CD14-positive monocyte (primary cell): ENCODE measurements at places on chromosomes 16 and 17. TPM values are rescaled to one million over a fixed set of nuclear protein-coding genes. Genes with fewer than 3 reads are reported as not detected.
A peak's percentile ranks its signal among the peaks of the same experiment; 100 is the strongest.

The ESRP2 gene
- polyA plus RNA-seq, result not detected in 2 replicates

The WSCD1 gene
- not detected for polyA plus RNA-seq

The ZNF624 gene
- 3.2 TPM for polyA plus RNA-seq

DNA sequence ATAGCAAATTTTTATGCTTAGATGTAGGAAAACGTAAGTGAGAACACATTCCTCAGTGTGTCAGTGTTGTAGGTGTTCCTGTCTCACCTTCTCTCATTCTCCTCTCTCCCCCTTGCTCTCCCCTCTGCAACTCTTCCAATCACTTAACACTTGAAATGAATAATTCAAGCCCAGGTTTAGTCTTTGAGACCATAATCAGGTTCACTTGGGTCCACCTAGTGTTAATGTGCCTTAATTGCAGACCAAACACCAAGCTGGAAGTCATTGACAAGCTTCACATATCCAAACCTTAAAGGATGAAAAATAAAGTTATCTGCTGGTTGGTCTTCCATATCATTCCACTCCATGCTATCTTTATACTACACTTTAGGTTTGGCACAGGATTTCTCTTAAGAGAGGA lies 37.0 kb downstream of the STXBP4 start:
- no peaks in the 10 kb centered on the region for H3K27me3 ChIP-seq
- H3K4me3 ChIP-seq, result no peak overlapping the region
- no peak for DNase-seq
- no peaks in the 10 kb centered on the region for H3K4me1 ChIP-seq
- no peak overlapping the region for H3K27ac ChIP-seq

GRCh38 chr17:60398227-60398959 lies 6.5 kb upstream of the USP32 start:
- H3K27ac ChIP-seq, result peak overlapping the region; percentile 94
- peak; percentile 87 for DNase-seq
- peaks cover 65% of the 10 kb centered on the region for H3K4me1 ChIP-seq
- no peaks in the 10 kb centered on the region for H3K36me3 ChIP-seq

DNA sequence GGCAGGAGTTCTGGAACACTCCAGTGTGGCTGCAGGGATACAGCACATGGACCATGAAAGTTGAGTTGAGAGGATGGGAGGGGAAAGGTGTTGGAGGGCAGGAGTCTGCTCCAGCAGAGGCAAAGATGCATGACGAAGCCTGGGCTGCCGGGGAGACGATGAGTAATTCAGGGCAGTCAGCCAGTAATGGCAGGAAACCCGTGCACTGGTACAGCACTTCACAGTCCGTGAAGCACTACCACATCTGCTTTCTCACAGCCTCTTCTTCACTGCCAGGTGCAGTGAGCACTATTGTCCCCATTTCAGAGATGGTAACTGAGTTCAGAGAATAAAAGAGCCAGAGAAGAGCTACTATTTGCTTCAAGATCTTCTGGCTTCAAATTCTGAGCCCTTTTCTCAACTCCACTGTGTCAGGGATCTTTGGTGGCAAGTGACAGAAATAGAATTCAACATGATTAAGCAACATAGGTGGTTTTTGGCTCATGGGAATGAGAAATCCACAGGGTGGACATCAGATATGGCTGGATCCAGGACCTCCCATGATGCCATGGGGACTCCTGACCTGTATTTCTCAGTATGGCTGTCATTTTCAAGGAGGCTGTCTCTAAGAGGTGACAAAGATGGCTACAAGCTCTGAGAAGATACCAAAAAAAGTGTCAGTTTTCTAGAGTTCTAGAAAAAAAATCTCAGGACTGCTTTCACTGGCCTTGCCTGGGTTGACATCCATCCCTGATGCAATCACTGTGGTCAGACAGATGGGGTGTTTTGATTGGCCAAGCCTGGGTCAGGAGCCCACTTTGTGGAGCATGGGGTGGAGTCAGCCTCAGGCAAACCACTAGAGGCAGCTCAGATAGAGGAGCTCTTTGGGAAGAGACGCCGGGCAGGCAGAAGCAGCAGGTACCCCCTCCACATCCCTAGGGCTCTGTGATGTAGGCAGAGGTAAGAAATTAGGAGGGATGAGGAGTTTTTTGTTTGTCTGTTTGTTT lies 24.7 kb downstream of the IL21R start:
- H3K27me3 ChIP-seq, result peaks cover 3% of the 10 kb centered on the region
- H3K4me3 ChIP-seq, result no peak overlapping the region
- DNase-seq, result peak; percentile 70
- peaks cover 30% of the 10 kb centered on the region for H3K4me1 ChIP-seq

DNA sequence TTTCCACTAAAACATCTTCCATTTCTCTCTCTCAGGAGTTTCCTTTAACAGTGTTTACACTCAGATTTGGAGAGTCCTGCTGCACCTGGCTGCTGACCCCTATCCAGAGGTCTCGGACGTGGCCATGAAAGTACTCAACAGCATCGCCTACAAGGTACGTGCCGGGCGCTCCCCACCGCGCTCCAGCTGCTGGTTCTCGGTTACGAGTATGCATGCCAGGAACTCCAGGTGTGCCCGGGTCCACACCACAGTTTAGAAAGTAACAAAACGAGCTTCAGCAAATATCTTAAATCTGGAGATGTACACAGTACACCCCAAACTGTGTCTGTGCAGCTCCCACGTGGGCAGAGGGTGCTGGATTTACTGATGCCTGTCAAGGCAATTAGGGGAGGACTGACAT lies 82.9 kb upstream of the CHMP6 start:
- peaks cover 62% of the 10 kb centered on the region for H3K36me3 ChIP-seq
- no peak overlapping the region for H3K4me3 ChIP-seq
- DNase-seq, result no peak
- H3K27ac ChIP-seq, result no peak overlapping the region

DNA sequence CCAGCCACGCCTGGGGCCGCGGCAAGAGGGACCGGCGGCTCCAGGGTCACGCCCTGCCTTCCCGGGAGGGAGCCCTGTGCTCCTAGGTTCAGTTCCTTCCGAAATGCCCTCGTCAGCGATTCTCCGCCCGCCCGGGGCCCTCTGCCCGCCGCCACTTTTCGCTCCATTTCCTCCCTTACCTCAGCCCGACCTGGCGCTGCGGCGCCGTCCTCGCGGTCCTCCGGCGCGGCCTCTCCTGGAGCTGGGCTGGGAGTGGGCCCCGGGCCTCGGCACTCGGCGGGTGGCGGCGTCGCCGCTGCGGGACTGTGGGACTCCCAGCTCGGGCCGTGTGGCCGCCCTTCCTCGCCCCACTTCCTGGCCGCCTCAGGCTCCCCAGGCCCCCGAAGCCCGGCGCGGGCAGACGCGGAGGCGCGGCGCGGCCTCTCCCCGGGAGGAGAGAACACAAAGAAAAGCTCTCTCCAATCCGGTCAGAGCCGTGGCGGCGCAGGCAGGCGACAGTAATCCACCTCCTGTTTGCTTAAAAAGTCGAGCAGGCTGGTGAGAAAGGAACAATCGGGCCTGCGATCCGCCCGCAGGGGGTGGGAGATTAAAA lies 1.6 kb downstream of the BAHCC1 start:
- no peaks in the 10 kb centered on the region for H3K36me3 ChIP-seq
- DNase-seq, result peak; percentile 45
- peaks cover 79% of the 10 kb centered on the region for H3K4me1 ChIP-seq
- no peaks in the 10 kb centered on the region for H3K27me3 ChIP-seq
- peak overlapping the region; percentile 55 for H3K4me3 ChIP-seq
- H3K27ac ChIP-seq, result peak overlapping the region; percentile 80

DNA sequence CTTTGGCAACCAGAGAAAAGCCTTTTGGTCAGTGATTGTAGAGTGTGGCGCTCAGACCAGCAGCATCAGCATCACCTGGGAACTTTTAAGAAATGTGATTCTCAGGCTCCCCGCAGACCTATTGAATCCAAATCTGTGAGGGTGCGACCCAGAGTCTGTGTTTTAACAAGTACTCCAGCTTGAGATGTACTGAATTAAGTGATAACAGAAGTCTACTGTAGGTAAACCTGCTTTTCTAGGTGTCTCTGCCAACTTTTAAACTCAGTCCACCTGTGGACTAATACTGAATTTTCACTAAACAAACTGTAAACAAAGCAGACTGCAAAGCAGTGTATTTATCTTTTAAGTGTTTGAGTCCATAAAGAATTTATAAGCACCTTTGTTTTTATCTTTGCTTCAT lies 43.6 kb downstream of the NUP93 start:
- no peak overlapping the region for H3K27ac ChIP-seq
- H3K4me3 ChIP-seq, result no peak overlapping the region
- peaks cover 9% of the 10 kb centered on the region for H3K36me3 ChIP-seq

GRCh38 chr17:1995321-1995892 lies 29.7 kb downstream of the RTN4RL1 start:
- no peak for DNase-seq
- peaks cover 7% of the 10 kb centered on the region for H3K27me3 ChIP-seq
- no peak overlapping the region for H3K27ac ChIP-seq
- no peak overlapping the region for H3K4me3 ChIP-seq
- H3K4me1 ChIP-seq, result peaks cover 5% of the 10 kb centered on the region

GRCh38 chr16:31696968-31697743 lies 169.5 kb downstream of the AHSP start:
- H3K27me3 ChIP-seq, result peaks cover 33% of the 10 kb centered on the region
- H3K36me3 ChIP-seq, result no peaks in the 10 kb centered on the region
- no peak overlapping the region for H3K4me3 ChIP-seq

- H3K36me3 ChIP-seq, result peaks cover 15% of the 10 kb centered on the region
- H3K4me3 ChIP-seq, result peak overlapping the region; percentile 75
- H3K27ac ChIP-seq, result peak overlapping the region; percentile 81
- peaks cover 57% of the 10 kb centered on the region for H3K4me1 ChIP-seq
Observed at GRCh38 chr16:55832425-55832772, 497 bp downstream of the CES1 start.

DNA sequence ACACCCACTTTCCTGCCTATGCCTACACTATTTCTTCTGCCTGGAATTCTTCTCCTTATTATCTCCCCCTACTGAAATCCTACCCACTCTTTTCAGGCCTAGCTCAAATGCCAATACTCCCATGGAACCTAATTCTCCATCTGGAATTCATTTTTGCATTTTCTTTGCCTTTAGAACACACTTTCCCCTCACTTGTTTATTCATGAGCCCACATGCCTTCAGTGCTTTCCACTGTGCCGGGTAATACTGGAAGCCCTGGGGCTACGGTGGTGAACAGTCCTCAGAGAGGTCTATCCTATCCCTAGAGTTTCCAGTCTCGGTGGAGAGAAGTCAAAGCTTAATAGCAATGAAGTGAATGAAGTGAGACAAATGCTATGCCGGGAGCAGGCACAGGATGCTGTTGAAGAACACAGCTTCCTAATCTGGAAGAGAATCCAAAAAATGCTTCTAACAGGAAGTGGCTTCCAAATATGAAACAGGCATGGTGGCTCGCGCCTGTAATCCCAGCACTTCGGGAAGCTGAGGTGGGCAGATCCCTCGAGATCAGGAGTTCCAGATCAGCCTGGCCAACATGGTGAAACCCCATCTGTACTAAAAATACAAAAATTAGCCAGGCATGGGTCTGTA lies 322.4 kb downstream of the GRIN2A start:
- no peaks in the 10 kb centered on the region for H3K4me1 ChIP-seq
- no peak for DNase-seq

DNA sequence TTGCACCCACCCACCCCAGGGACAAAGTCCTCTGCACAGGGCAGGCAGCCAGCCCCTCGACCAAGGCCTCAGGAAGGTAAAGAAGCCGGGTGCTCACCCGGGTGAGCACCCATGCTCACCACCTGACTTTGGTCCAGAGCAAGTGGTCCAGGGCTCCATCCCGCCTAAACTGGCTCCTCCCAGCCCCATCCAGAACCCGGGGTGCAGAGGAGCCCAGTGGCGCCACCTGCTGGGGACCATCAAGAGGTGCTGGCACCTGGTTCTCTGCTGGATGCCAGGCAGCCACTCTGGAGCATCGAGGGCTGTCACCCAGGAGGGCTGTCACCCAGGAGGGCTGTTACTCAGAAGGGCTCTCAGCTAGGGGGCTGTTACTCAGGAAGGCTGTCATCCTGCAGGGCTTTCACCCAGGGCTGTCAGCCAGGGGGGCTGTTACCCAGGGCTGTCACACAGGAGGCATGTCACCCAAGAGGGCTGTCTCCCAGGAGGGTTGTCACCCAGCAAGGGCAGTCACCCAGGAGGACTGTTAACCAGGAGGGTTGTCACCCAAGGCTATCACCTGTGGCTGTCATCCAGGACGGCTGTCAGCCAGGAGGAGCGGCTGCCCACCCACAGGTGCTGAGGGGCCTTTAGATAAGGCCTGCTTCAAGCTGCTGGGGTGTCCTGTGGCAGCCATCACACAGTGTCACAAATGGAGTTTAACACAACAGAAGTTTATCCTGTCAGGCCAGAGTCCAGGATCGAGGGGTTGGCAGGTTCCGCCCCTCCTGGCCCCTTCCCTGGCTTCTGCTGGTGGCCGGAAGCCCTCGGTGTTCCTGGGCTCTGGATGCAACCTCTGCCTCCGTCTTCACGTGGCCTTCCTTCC lies 98.5 kb downstream of the TNFRSF13B start:
- no peak overlapping the region for H3K27ac ChIP-seq
- DNase-seq, result peak; percentile 11
- no peak overlapping the region for H3K4me3 ChIP-seq
- H3K27me3 ChIP-seq, result no peaks in the 10 kb centered on the region
- H3K36me3 ChIP-seq, result no peaks in the 10 kb centered on the region
- H3K4me1 ChIP-seq, result no peaks in the 10 kb centered on the region

GRCh38 chr17:12673788-12674187 lies 8.1 kb downstream of the MYOCD start:
- no peaks in the 10 kb centered on the region for H3K36me3 ChIP-seq
- no peak overlapping the region for H3K4me3 ChIP-seq
- H3K4me1 ChIP-seq, result no peaks in the 10 kb centered on the region
- no peaks in the 10 kb centered on the region for H3K27me3 ChIP-seq

DNA sequence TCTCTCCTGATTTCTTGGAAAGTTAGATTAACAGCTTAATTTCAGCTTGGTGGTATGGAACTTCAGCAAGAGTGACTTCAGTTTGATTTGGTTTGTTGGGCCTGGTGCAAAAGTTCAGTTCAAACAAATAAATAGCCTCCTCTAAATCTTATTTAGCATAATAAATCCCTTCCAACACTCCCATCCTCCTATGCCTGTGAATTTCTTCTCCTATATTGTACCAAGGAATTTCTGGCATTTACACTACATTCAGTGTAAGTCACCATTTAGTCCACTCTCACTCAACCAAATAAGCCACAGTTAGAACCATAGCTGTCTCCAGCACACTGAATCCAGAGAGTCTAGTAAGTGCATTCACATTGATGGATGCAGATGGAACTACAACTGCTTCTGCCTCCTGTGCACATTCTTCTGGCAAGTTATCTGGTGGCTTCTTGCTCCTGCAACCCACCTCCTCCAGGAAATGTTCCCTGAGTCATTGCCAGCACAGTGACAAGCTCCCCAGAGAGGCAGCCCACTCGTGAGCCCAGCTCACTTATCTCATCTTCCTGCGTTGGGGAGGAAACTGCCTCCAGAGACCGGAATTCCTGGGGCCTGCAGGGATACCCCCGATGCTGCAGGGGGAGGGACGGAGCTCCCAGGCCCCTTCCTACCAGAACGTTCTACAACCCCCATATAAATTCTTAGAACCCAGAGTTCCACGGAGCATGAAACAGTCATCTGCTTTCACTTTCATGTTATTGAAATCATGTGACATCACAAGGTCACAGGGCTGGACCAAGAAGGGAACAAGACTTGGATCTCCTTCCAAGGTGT lies 318.3 kb downstream of the PHKB start:
- DNase-seq, result no peak
- H3K27me3 ChIP-seq, result no peaks in the 10 kb centered on the region

GRCh38 chr17:70654706-70655105 lies 485.4 kb downstream of the KCNJ2 start:
- H3K4me1 ChIP-seq, result no peaks in the 10 kb centered on the region
- no peak for DNase-seq
- no peaks in the 10 kb centered on the region for H3K36me3 ChIP-seq
- H3K4me3 ChIP-seq, result no peak overlapping the region
- H3K27me3 ChIP-seq, result no peaks in the 10 kb centered on the region

- no peak for DNase-seq
- H3K4me1 ChIP-seq, result peaks cover 52% of the 10 kb centered on the region
- peak overlapping the region; percentile 8 for H3K4me3 ChIP-seq
- no peaks in the 10 kb centered on the region for H3K27me3 ChIP-seq
Observed at GRCh38 chr17:78374631-78375274, 3.7 kb upstream of the PGS1 start.
